ENCODE measurements at places on chromosomes 3 and 15. TPM values are rescaled to one million over a fixed set of nuclear protein-coding genes. Genes with fewer than 3 reads are reported as not detected.

DNA sequence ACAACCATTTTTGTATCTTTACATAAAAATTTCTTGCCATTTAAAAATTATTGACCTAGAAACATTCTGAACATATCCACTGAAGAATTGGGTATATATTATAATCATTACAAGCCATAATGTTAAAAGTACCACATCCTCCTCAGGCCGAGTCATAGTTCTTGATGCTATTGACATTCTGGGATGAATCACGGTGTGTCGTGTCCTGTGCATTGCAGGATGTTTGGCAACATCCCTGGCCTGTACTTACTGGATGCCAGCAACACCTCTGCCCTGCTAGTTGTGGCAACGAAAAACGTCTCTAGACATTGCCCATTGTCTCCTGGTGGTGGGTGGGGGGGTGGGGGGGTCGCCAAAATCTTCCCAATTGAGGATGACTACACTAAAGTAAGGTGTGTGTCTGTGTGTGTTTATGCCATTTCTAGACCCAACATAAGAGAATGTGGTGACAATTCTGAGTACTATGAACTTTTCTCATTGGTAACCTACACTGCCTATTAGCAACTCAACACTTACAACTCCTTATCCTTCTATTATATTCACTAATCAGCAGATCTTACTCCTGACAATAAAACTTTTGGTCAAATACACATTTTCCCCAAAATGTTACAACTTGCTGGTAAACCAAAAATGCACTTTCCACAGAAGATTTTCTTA, 471.6 kb downstream of the FOXP1 start:
- no peak for DNase-seq

DNA sequence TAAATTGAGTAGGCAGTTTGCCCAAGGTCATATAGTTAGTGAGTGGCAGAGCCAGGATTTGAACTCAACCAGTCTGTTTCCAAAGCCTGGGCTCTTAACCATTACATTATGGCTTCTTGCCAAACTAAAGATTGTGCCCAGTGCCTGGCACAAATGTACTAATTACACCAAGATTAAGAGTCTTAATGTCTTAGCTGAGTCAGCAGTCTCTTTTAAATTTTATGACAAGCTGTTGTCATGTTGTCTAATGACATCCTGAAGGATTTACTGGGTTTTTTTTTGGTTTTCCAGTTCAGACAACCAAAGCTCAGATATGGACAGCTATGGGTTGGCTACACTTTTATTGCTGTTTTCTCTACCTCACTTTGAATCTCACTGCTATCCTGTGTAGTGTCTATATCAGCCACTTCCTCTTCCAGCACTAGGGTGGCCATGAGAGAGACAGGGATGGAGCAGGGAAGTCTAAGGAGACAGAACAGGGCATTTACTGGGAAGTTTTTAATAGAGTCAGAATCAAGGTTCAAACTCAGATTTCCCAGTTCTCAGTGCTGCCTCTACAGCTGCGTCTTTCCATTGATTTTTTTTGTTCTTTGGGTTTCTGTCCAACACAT, 10.5 kb downstream of the FBXL2 start:
- no peak for DNase-seq

The CHMP2B gene
- total RNA-seq: 26.3 TPM

The WDR93 gene
- not detected for total RNA-seq

The CAV3 gene
- total RNA-seq: not detected

The ADAMTS7 gene
- 0.28 TPM for total RNA-seq

DNA sequence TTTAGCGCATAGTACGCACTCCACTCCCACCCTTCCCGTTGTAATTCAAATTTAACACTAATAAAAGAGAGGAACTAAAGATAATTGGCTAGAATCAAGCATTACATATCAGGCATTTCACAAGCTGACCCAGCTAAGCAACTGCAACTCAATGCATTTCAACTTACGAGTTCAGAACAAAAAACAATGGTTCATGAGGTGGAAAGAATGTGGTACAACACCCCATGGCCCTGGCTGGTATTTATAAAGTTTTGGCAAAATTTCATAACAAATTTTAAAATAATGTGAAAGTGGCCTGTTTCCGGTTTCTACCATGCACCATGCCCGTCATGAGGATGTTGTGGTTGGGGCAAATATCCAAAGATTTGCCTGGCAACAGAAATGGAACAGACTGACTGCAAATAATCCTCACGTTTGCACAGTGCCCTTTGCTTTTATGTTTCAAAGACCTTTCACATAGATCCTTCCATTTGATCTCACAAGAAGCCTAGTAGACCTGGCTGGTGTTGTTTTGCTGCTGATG, 455.3 kb upstream of the NR2F2 start:
- DNase-seq: no peak

- no peak for DNase-seq
Measured at GRCh38 chr15:88247914-88248313, 8.6 kb downstream of the NTRK3 start.

DNA sequence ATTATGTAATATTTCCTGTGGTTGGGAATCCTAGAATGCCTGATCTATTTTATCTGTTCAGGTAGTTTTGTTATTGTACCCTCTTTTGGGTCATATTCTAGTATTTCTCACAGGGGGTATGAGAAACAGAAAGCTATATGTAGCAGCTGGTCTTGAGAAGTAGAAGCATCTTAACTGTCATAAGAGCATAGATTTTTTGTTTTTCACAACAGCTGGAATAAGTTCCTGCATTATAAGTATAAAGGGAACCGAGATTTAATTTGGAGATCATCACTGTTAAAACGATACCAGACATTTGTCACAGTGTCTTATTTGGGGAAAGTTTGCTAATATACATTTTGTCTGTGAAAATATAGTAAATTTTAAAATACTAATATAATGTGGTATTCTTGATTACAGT, 4.8 kb downstream of the RAP2B start:
- DNase-seq: no peak

The ANKUB1 gene
- not detected for total RNA-seq

DNA sequence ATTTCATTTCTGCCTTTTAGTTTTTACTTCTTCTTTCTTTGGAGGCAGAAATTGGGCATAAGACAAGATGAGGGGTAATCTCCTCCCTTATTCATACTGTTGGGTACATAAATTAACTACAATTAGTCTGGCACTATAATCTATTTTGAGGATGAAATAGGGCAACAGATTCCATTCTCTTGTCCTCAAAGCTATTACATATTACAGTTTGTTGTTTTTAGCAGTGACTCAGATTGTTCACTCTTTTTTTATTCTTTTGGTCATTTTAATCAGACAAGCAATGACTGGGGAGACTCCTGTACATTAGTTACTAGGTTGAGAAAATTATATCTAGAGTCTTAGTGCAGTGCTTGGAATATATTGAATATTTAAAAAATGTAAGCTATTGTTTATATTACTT, 556.0 kb downstream of the OTOL1 start:
- DNase-seq: no peak

GRCh38 chr15:35566991-35567390, 21.0 kb upstream of the DPH6 start:
- no peak for DNase-seq
